ENCODE measurements at places on chromosomes 12 and 14. TPM values are rescaled to one million over a fixed set of nuclear protein-coding genes. Genes with fewer than 3 reads are reported as not detected.

DNA sequence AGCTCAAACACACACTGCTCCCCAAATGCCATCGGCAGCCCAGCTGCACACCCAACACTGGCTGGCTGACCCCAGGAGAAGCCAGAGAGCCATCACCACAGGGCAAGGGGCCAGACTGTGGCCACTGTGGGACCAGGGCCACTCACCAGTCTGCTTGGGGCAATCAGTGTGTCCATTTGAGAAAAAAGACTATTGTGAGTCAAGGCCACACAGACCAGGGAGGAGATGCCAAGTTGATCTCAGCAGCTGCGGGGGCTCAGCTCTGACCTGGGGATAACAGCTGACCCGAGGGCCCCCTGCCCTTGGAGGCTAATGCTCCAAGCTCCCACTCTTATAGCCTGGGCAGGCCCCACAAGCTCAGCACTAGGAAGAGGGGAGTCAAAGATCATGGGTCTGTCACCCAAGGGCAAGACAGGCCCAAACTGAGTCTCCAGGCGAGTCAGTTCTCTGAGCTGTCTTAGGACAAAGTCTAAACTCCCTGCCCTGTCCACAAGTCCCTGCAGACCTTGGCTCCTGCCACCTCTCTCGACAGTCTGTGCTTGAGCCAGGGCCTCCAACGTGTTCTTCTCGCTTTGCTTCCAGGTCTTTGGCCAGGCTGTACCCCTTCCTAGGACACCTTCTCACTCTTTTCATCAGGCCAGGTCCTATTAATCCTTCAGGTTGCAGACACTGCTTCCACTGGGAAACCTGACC lies 30.1 kb upstream of the PNMA1 start:
- DNase-seq: no peak
- peak overlapping the region; percentile 60 for H3K4me3 ChIP-seq
- peaks cover 8% of the 10 kb centered on the region for H3K36me3 ChIP-seq
- H3K4me1 ChIP-seq: peaks cover 92% of the 10 kb centered on the region
- H3K27me3 ChIP-seq: no peaks in the 10 kb centered on the region

GRCh38 chr12:107801150-107801549 lies 26.6 kb downstream of the ASCL4 start:
- H3K4me3 ChIP-seq: no peak overlapping the region
- H3K36me3 ChIP-seq: no peaks in the 10 kb centered on the region
- DNase-seq: no peak
- H3K27ac ChIP-seq: no peak overlapping the region

ZDHHC22 gene
- not detected for total RNA-seq

LGALS3 gene
- 14.5 TPM for total RNA-seq

GRCh38 chr14:103127356-103127755 lies 4.1 kb downstream of the TNFAIP2 start:
- H3K4me1 ChIP-seq: peaks cover 2% of the 10 kb centered on the region
- H3K4me3 ChIP-seq: no peak overlapping the region
- no peak for DNase-seq
- H3K27ac ChIP-seq: no peak overlapping the region

- H3K4me1 ChIP-seq: peaks cover 22% of the 10 kb centered on the region
- peaks cover 17% of the 10 kb centered on the region for H3K36me3 ChIP-seq
- DNase-seq: no peak
- peak overlapping the region; percentile 18 for H3K27ac ChIP-seq
Observed at GRCh38 chr14:64944041-64944440, 1.5 kb upstream of the GPX2 start.

GRCh38 chr12:76866151-76866567 lies 12.7 kb downstream of the CSRP2 start:
- peaks cover 7% of the 10 kb centered on the region for H3K27me3 ChIP-seq
- H3K36me3 ChIP-seq: no peaks in the 10 kb centered on the region
- no peak for DNase-seq

GRCh38 chr12:64205542-64205941 lies 16.6 kb downstream of the KICS2 start:
- no peak overlapping the region for H3K27ac ChIP-seq
- no peak overlapping the region for H3K4me3 ChIP-seq
- H3K4me1 ChIP-seq: no peaks in the 10 kb centered on the region

DNA sequence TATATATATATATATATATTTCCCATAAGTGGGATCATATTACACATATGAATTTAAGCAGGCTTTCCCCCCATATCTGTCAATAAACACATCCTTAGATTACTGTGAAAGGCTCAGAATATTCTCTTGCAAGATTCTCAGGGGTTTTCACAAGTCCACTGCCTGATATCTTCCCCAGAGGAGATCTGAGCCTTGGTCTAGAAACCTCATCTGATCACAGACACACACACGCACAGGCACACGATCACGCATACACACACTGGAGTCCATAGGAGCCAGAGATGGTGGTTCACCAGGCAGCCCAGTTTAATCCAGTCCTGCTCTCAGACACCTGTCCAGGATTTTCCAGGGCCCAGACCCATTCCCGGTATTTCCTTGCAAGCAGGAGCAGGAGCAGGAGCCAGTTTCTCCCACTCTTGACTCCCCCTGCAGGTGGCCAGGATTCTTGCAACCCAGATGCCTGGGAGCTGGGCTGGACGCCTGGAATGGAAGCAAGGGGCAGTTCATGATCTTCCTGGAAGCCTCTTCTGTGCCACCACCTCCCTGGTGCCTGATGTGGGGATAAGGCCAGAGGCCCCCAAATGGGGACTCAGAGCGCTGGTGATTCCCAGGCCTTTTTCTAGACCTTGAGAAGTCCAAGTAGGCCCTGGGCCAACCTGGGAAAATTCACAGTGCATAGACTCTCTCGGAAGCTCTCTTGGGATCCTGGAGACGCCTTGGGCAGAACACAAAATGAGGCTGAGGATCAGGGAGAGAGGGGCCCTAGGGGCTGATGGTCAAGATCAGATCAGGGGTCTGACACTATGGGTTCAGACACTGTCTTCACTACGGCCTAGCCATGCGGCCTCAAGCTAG lies 16.5 kb upstream of the KRT78 start:
- H3K4me1 ChIP-seq: peaks cover 12% of the 10 kb centered on the region
- peak; percentile 39 for DNase-seq
- no peak overlapping the region for H3K4me3 ChIP-seq

GRCh38 chr14:85788470-85789233 lies 258.7 kb downstream of the FLRT2 start:
- H3K36me3 ChIP-seq: no peaks in the 10 kb centered on the region
- no peak overlapping the region for H3K27ac ChIP-seq
- peaks cover 2% of the 10 kb centered on the region for H3K27me3 ChIP-seq
- H3K4me1 ChIP-seq: no peaks in the 10 kb centered on the region
- no peak overlapping the region for H3K4me3 ChIP-seq

- H3K27me3 ChIP-seq: peaks cover 9% of the 10 kb centered on the region
- H3K4me1 ChIP-seq: no peaks in the 10 kb centered on the region
- no peaks in the 10 kb centered on the region for H3K36me3 ChIP-seq
- H3K4me3 ChIP-seq: no peak overlapping the region
- H3K27ac ChIP-seq: no peak overlapping the region
Observed at GRCh38 chr12:116620124-116620491, 60.9 kb downstream of the MAP1LC3B2 start.

CAPZA3 gene
- total RNA-seq: not detected

OR6C2 gene
- not detected for total RNA-seq

TAMALIN gene
- 18.7 TPM for total RNA-seq

DNA sequence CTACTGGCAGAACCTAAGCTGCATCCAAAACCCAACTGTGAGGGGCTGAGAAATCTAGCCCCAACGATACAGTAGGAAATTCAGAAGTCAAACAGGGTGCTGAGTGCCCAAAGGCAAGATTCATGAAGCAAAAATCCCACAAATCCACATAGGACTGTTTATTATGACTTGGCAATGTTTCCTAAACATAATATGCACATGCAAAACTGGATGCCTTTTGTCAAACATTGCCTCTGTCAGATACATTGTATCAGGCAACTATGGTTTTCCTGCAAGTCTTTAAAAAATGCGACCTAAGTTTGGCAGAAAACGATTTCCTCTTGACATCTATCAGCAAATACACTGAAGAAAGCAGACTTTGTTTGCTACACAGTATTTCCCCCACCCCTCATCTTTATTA lies 27.3 kb upstream of the YARS2 start:
- H3K27ac ChIP-seq: no peak overlapping the region
- DNase-seq: no peak
- H3K27me3 ChIP-seq: peaks cover 5% of the 10 kb centered on the region
- H3K4me3 ChIP-seq: no peak overlapping the region

- H3K36me3 ChIP-seq: no peaks in the 10 kb centered on the region
- no peak overlapping the region for H3K27ac ChIP-seq
- H3K4me3 ChIP-seq: no peak overlapping the region
Observed at GRCh38 chr12:84411031-84411430, 501.6 kb downstream of the SLC6A15 start.

GRCh38 chr12:99454539-99455172 lies 192.9 kb upstream of the GARIN6 start:
- H3K27ac ChIP-seq: no peak overlapping the region
- no peaks in the 10 kb centered on the region for H3K36me3 ChIP-seq
- H3K27me3 ChIP-seq: no peaks in the 10 kb centered on the region

HOXC5 gene
- total RNA-seq: not detected

BICDL1 gene
- 155 TPM for total RNA-seq

GRCh38 chr14:83992857-83993256 lies 1537.1 kb upstream of the FLRT2 start:
- no peaks in the 10 kb centered on the region for H3K36me3 ChIP-seq
- DNase-seq: no peak
- H3K27me3 ChIP-seq: no peaks in the 10 kb centered on the region

GRCh38 chr12:2169940-2170339 lies 117.2 kb downstream of the CACNA1C start:
- H3K4me1 ChIP-seq: no peaks in the 10 kb centered on the region
- no peak overlapping the region for H3K27ac ChIP-seq
- no peak overlapping the region for H3K4me3 ChIP-seq
- H3K36me3 ChIP-seq: no peaks in the 10 kb centered on the region
- peaks cover 12% of the 10 kb centered on the region for H3K27me3 ChIP-seq
- DNase-seq: no peak

GRCh38 chr14:55138091-55138490 lies 9.0 kb downstream of the LGALS3 start:
- no peaks in the 10 kb centered on the region for H3K27me3 ChIP-seq
- no peak for DNase-seq
- H3K4me3 ChIP-seq: no peak overlapping the region
- H3K27ac ChIP-seq: no peak overlapping the region
- H3K36me3 ChIP-seq: peaks cover 2% of the 10 kb centered on the region
- peaks cover 1% of the 10 kb centered on the region for H3K4me1 ChIP-seq

DNA sequence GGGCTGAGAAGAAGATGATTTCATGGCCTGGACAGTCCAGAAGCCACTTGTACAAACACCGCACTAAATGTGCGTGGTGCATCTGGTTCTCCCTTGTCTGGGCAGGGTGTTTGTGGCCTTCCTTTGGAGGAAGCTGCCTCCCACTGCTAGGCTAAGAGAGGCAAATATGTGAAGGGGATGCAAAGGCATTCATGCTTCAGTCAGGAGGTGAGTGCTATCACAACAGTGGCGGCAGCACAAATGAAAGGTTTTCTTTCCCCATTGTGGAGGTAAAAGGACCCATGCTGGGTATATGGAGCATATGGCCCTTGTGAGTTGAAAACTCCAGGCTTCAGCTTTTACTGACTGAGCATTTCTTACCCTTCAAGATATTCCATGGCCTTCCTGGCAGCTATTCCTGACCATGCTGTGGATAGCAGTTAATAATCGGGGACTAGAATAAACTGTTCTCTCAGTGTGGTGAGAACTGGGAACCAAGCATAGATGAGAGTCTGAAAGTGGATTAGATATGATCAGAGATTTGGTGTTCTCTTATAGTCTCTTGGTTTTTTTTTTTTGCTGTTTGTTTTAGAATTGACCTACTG lies 69.9 kb downstream of the MYRFL start:
- no peaks in the 10 kb centered on the region for H3K36me3 ChIP-seq
- H3K27ac ChIP-seq: no peak overlapping the region
- H3K4me3 ChIP-seq: no peak overlapping the region
- no peak for DNase-seq

DNA sequence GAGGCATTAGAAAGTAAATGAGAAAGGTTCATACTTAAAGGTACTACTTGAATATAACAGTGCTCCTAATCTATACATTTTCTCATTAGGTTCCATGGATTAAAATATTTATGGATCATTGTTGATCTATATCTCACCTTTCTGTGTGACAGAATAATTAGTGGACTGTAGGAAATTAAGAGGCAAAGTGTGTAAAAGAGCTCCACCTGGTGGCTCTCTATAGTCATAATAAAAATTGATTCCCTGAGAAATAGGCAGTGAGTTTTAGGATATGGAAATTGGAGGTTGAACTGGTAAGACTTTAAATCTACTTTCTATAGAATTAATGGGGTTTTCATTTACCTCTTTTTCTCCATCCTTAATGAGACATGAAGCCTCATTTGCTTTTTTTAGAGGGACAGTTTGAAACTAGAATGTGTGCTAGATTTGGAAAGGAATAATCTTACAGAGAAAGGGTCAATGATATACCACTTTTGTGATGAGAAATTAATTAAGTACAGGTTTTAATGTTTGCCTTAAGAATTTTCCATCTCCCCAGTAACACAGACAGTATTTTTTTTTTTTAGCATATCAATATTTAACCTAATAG lies 11.8 kb upstream of the DERA start:
- no peak for DNase-seq
- no peak overlapping the region for H3K4me3 ChIP-seq
- peak overlapping the region; percentile 6 for H3K27ac ChIP-seq
- peaks cover 33% of the 10 kb centered on the region for H3K36me3 ChIP-seq

CLEC4E gene
- not detected for total RNA-seq

DNA sequence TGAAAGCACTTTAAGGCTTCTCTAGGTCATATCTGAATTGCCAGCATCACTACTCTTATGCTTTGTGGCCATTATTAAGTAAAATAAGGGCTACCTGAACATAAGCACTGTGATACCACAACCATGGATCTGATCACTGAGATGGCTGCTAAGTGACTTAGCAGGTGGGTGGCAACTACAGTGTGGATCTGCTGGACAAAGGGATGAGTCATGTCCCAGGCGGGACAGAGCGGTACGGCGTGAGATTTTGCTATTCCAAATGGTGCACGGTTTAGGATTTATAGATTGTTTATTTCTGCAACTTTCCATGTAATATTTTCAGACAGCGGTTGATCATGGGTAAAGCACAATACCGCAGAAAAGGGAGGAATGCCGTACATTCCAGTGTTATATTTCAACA lies 39.4 kb downstream of the MLXIP start:
- no peak for DNase-seq
- H3K36me3 ChIP-seq: no peaks in the 10 kb centered on the region
- H3K4me3 ChIP-seq: no peak overlapping the region

DNA sequence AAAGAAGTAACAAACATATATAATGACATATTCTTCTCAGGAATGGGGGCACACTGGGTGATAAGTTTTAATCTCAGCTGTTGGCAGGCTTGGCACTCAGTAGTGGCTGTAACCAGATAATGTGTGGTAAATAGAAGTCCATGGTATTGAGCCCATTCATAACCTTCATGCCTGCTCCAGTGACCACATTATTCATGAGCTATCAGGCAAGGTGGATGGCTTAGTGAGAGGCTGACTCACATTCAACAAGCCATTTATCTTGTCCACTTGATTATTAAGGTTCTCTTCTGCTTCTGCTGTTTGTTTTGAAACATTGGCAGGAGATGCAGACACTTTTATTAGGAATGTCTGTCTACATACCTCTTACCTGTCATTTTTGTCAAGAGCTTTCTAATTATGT lies 950.4 kb upstream of the LRFN5 start:
- DNase-seq: no peak
- H3K27me3 ChIP-seq: no peaks in the 10 kb centered on the region

GRCh38 chr14:70885343-70886022 lies 21.8 kb upstream of the PCNX1 start:
- H3K36me3 ChIP-seq: no peaks in the 10 kb centered on the region
- peak; percentile 86 for DNase-seq
- H3K27ac ChIP-seq: peak overlapping the region; percentile 85
- H3K4me1 ChIP-seq: peaks cover 82% of the 10 kb centered on the region
- H3K27me3 ChIP-seq: no peaks in the 10 kb centered on the region

KRR1 gene
- 106 TPM for total RNA-seq
